NCI-H1436 treated with DMSO at 0.1 percent for 48 hours (cell line): ENCODE measurements at places on chromosomes 3 and 15.
A peak's percentile ranks its signal among the peaks of the same experiment; 100 is the strongest.

- no peak for DNase-seq
Measured at GRCh38 chr3:147297761-147298350, 108.5 kb downstream of the ZIC4 start.

- no peak for DNase-seq
Measured at GRCh38 chr3:48157950-48158376, 30.3 kb downstream of the CDC25A start.

DNA sequence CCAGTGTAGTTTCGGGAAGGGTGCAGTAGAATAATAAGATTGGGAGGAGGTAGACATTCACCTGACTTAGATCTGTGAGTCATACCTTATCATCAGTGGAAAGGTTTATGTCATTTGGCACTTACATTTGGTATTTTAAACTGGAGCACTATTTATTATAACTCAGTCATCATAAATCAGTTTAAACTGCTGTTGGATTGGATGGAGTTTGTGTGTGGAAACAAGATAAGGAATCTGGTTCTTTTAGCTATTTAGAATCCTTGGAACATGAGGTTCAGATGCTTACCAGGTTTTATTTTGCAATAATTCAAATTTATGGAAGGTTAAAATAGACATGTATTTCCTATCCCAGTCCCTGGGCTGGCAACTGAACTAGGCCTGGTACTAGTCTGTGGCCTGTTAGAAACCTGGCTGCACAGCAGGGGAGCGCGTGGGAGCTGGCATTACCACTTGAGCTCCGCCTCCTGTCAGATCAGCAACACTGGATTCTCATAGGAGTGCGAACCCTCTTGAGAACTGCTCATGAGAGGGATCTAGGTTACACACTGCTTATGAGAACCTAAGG, 34.5 kb downstream of the ZFAND6 start:
- peak; percentile 3 for DNase-seq

- no peak for DNase-seq
Measured at GRCh38 chr15:45670091-45670490, 35.3 kb downstream of the SQOR start.

GRCh38 chr15:42392309-42393024, 33.2 kb downstream of the CAPN3 start:
- DNase-seq, result no peak

DNA sequence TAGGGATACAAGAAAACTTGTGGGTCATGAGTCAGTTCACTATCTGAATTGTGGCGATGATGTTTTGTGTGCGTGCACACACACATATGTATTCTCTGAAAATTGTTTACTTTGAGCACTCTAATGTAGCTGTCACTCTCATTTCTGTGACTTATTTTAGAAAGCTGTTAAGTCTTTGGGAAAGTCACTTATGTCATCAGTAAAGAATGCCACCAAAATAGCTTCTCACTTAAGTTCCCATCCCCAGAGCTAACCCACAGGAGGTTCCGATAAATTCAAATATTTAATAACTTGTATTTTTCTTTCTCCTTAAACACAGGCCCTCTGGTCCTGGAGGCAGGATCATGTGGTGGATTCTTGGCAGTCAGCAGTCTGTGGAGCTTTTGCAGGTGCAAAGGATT, 138.3 kb downstream of the LRIG1 start:
- no peak for DNase-seq

- DNase-seq, result no peak
Measured at GRCh38 chr3:126341755-126342150, 15.5 kb downstream of the KLF15 start.

DNA sequence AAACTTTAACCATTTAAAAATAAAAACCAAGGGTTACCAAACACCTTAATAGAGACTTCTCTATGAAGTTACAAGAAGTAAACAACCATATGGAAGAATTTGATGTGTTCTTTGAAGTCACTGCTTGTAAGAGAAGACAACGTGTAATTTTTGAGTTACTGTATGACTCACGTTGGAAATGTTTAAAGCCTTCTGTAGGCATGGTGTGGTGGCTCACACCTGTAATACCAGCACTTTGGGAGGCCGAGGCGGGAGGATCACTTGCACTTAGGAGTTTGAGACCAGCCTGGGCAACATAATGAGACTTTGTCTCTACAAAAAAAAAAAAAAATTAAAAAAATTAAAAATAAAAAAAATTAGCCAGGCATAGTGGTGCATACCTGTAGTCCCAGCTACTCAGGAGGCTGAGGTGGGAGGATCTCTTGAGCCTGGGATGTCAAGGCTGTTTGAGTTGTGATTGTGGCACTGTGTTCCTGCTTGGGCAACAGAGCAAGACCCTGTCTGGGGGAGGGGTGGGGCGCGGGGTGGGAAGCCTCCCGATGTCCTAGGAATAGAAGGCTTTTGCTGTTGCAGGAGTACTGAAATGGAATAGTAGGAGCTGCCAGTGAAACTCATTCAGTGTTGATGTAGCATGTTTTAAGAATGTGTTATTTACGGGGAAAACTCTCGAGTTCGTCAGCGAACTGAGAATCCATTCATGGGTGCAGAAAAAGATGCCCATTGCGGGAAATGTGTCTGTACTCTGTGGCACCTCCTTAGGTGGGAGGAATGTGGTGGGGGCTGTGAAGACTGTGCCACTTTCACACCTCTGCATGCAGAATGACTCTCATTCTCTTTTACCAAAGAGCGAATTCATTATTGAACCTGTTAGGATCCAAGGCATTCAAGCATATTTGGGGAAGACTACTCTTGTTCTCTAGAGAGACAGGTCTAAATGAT, 134.2 kb downstream of the FNDC3B start:
- no peak for DNase-seq

DNA sequence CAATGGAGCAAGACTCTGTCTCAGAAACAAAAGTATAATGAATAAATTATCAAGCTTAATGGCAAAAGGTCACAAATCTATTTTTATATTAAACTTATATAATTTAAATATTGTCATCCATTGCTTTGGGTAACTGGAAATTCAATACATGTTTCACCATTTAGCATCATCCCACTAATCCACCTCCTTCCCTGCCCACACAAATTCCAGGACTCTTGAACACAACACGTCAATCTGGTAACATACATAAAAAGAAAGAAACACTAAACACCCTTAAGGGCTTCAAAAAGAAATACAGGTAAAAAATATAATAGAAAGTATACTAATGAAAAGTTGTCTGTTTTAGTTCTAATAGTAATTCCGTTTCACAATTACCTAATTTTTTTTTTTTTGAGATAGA, 149.4 kb downstream of the STAG1 start:
- DNase-seq, result no peak

GRCh38 chr15:96544162-96544756, 213.8 kb downstream of the NR2F2 start:
- peak; percentile 19 for DNase-seq

DNA sequence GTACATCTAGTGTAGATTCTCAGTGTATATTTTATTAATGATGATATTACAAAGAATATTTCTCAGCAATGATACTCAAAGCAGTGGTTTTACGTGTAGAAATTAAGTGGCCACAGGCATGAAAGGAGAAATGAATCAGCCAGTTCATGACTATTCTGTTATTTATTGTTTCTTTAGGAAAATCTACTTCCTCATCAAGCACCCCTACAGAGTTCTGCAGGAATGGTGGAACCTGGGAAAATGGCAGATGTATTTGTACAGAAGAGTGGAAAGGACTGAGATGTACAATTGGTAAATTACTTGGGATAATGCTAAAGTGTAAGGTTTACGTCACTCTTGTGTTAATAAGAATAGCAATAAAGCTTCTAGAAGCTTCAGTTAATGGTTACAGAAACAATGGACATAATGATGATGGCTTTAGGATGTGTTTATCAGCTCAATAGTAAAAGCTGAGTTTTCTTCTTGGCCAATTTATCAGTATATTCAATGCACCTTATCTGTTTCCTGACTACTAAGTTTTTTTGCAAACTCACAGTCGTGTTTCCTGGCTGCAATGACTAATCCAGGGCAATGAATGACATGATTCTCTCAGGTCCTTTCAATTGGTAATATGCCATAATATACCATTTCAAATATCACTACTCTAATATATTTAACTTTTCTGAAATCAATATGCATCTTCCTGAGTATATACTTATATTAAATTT, 20.2 kb downstream of the ADGRG7 start:
- DNase-seq, result no peak
